ENCODE measurements at places on chromosomes 6 and 20.

- no peak for DNase-seq
These were observed 2.6 kb downstream of the NFKBIE start for GRCh38 chr6:44262467-44263353.

DNA sequence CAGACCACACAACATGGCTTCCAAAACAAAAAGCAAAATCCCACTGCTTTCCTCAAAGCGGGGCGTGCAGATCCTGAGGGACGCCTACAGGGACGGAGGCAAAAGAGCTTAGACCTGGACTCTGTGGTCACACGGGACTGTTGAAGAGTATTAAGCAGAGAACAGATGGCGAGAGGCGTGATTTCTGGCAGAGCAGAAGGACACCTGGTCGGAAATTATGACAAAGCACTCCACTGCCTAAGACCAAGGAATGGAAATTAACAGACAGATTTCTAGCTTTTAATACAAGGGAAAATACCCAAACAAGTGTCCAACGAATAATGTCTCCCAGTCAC lies 15.4 kb downstream of the CST7 start:
- DNase-seq: no peak

DNA sequence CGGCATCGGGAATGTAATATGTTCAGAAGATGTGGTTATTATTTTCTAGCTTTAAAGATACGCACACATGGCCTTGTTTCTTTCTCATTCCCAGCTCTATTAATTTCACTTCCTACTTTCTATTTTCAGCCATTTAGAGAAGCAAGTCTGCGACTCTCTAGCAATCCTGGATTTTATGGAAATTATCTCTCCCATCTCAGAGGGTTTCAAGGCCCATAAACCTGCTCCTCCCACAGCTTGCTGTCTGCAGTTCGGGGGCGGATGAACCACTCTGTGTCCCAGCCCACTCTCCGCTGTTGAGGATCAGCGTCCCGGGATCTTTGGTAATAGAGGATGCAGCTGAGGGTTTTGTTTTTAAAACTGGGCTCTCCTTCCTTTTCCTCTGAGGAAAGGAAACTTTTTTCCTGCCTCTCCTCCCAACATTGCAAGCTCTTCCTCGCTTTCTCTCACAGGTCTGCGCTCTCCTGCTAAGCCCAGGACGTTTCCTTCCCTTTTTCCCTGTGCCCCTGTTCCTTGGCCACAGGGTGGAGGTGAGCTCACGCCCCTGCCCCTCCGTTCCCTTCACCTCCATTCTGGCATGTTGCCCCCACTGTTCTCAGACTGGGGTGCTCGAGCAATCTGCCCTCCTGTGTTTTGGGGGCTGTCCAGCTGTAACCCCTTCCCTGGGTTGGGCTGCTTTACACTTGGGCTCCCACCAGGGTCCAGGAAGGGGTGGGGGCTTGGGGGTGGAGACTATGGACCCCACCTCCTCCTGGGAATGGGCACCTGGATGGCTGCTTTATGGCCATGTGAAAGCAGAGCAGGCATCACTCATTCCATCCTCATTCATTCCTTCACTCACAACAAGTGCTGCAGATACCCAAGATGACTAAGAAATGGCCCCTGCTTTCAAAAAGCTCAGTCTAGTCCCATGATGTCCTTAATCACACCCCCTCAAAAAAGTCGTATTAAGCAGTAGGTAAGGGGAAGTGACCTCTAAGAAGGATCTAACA lies 54.9 kb downstream of the ZBTB9 start:
- no peak for DNase-seq

DNA sequence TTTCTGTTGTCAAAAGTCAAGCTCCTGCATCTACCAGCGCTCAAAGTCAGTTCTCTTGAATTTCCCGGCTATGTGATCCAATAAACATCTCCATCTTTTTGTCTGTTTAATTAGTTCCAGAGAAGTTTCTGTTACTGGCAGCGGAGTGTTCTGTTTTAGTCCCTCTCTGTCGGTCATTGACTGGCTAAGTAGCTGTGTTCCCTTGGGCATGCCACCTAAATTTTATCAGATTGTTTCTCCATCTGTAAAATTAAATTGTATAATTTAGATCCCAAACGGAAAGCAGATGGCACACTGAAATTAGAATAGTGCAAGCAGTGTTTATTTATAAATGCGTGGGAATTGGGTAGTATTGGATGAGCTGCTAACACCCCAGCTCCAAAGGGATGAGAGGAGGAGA lies 29.7 kb upstream of the PRL start:
- no peak for DNase-seq

- no peak for DNase-seq
These were observed 31.7 kb downstream of the KCNS1 start for GRCh38 chr20:45069261-45069660.

GRCh38 chr6:1190366-1190765 lies 121.5 kb upstream of the FOXQ1 start:
- DNase-seq: no peak

DNA sequence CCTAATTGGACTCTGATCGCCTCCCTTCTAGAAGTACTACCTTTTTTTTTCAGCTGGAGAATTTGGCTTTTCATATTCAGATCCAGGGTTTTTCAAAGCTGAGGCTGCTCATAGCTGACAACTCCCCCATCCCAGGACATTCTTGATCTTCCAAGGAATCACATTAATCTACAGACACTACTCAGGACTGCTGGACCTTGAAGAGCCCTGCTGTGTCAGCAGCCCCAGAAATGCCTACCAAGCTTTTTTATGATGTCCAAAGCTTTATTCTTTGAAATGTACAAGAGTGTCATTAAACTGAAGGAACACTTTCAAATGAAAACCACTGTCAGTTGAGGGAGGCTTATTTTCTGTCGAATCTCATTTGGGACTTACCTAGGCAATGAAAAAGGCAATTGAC lies 704.1 kb downstream of the PTPRT start:
- DNase-seq: no peak

All from NCI-H1930 (cell line).